Activated gamma-delta T cell treated with Interleukin-2 at 50 U/mL for 16 hours (primary cell): ENCODE measurements at places on chromosomes 5 and 9.

- no peak for DNase-seq
These were observed 229.1 kb downstream of the ESM1 start for GRCh38 chr5:54756301-54756700.

DNA sequence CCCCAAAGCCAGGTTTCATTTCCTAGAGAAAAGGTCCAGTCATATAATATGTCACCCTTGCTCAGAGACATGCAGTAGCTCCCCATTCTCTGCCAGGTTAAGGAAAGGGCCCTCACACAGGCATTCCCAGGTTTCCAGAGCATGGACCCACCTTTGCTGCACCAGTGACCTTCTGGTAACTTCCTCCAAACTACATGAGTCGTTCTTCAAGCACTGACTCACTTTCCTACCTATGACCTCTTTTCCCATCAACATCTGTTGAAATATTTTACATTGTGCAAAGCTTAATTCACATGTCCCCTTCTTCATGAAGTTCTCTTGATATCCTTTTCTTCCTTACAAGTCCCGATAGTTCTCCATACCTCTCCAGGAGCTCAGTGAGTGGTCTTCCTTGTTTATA lies 25.9 kb downstream of the SH3TC2 start:
- DNase-seq: no peak

- DNase-seq: no peak
These were observed 66.9 kb downstream of the SYK start for GRCh38 chr9:90868555-90868954.

DNA sequence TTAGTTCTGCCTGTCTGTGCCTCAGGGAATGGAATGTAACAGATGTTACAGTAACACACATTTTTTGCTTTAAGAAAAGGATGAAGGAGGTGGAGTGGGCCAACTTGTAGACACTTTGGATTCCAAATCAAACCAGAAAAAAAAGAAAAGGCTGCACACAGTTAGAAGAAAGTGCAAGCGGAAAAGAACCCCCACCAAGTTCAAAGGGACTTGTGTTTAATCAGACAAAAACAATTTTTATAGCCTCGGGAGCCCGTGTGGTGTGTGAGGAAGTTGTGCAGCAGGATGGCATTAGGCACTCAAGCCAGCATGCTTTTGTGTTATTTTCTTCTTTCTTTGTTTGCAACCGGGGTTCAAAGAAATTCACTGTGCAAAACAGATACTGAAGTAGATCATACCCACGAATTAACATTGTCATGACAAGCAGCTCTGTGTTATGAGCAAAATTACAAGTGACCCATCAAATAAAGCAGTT lies 189.5 kb downstream of the SEMA5A start:
- no peak for DNase-seq

- DNase-seq: no peak
These were observed 3.7 kb upstream of the HOMER1 start for GRCh38 chr5:79517601-79518000.

GRCh38 chr5:10151656-10152055 lies 98.0 kb downstream of the ATPSCKMT start:
- no peak for DNase-seq

GRCh38 chr5:172569861-172570558 lies 71.1 kb upstream of the NEURL1B start:
- DNase-seq: no peak

- DNase-seq: no peak
These were observed 6.1 kb downstream of the TMEM250 start for GRCh38 chr9:136112541-136112940.

GRCh38 chr9:125977223-125977622 lies 230.1 kb downstream of the PBX3 start:
- no peak for DNase-seq

DNA sequence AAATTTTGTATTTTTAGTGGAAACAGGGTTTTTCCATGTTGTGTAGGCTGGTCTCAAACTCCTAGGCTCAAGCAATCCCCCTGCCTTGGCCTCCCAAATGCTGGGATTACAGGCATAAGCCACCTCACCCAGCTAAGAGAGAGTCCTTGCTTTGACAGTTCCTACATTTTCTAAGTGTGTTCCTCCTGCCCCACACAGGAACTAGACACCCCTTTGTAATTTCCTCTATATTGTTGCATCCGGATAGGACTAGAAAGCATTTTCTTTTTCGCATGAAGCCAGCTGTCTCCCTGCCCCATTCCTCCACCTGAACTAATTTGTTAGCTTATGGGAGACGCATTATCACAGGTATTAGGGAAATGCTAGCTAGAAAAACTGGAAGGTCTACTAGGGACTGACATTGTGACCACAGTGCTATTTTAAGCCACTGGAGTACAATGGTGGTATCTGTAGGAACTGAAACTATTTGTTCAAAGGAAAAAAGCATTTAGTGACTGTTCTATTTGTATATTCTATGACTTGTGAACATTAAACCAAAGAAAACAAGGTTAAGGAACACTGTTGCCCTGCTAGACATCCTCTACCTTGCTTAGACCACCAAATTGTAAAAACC lies 214.1 kb downstream of the SMARCA2 start:
- no peak for DNase-seq

DNA sequence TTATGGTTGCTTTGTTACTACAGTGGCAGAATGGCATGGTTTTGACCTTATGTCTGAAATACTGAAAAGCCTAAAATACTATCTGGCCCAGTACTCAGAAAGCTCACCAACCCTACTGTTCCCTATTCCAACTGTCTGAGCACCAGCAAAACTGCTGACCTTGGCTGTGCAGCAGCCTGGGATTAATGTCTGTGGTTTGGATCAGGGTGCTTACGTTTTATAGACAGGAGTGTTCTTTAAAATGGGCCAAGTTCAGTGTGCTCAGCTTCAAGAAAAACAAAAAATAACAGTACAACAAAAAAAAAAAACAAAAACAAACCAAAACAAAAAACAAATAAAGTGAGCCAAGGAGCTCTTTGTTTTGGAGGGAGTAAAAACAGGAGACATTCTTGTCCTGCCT lies 36.4 kb downstream of the SLC28A3 start:
- no peak for DNase-seq

- peak; percentile 5 for DNase-seq
These were observed 100.2 kb downstream of the PIK3R1 start for GRCh38 chr5:68315679-68316271.
